MG63 (cell line): ENCODE measurements at places on chromosomes 1 and 21. TPM values are rescaled to one million over a fixed set of nuclear protein-coding genes. Genes with fewer than 3 reads are reported as not detected.

The SEMA4A gene
- 0.49 TPM in 1 of 2 replicates, not detected in the other for total RNA-seq

The OR2T6 gene
- not detected in 2 replicates for total RNA-seq

The STUM gene
- total RNA-seq: not detected in 2 replicates

The FNDC10 gene
- 4.0 and 8.7 TPM in 2 replicates for total RNA-seq

The CFH gene
- 9.7 and 20.0 TPM in 2 replicates for total RNA-seq

The MX2 gene
- 2.8 and 3.2 TPM in 2 replicates for total RNA-seq

The DNAJC6 gene
- not detected in 2 replicates for total RNA-seq

DNA sequence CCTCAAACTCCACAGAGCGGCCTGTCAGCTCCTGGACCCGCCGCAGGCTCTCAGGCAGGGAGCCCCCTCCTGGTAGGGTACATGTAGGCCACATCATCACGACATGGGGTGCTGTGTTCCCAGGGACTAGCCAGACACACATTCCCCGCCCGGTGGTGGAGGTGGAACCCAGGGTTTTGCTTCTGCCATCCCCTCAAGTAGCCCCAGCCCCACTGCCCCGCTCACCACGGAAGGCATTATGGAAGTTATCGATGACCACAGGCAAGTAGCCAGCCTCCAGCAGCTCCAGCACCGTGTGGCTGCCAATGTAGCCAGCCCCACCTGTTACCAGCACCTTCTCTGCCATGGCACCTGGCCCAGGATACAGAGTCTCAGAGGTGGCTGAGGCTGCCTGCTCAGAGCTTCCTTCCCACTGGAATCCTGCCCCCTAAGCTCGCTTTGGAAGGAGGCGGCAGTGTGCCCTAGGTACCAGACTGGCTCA is 1.9 kb downstream of the GALE start:
- no peak for DNase-seq

GRCh38 chr1:21801100-21801499 is 11.0 kb upstream of the LDLRAD2 start:
- no peak for DNase-seq

- DNase-seq: no peak
Measured at GRCh38 chr1:41709873-41710272, 208.8 kb downstream of the HIVEP3 start.

GRCh38 chr1:171646249-171646560 is 6.3 kb downstream of the MYOC start:
- DNase-seq: no peak

- DNase-seq: no peak
Measured at GRCh38 chr1:67616394-67616985, 68.5 kb upstream of the GADD45A start.

DNA sequence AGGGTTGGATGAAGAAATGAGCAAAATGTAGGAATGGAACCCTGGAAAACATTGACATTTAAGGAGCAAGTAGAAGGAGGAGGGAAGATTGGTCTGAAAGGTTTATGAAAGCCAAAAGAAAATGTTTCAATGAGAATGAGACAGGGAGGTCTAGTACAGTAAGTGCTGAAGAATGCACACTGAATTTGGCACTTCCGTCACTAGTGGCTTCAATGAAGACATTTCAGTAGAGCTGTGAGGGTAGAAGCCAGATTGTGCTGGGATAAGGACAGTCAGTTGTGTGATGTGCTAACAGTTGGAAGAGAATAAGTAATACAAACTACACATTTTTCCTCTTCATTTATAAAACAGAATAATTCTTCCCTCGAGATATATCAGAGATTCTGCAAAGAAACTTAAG is 17.1 kb downstream of the THEM4 start:
- DNase-seq: no peak

GRCh38 chr1:119428991-119429390 is 14.0 kb downstream of the HSD3B2 start:
- DNase-seq: no peak

DNA sequence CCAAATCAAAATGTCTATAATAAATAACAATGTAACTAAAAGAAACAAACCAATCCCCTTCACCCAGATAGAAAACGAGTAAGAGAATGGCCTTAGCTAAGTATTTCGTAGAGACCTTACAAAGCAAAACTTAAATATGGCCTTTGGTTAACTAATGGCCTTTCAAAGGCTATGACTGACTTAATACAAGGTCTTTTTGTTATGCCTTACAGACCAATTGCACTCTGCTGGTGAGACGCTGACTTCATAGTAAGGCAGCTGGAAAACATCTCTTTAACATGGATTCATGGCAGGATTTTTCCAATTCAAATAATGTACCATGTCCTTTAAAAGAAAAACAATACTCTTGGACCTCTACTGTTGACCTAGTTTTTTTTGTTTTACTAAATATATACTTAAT is 15.8 kb upstream of the TBCE start:
- no peak for DNase-seq
